ENCODE measurements at places on chromosomes 16 and 17. TPM values are rescaled to one million over a fixed set of nuclear protein-coding genes. Genes with fewer than 3 reads are reported as not detected.

DNA sequence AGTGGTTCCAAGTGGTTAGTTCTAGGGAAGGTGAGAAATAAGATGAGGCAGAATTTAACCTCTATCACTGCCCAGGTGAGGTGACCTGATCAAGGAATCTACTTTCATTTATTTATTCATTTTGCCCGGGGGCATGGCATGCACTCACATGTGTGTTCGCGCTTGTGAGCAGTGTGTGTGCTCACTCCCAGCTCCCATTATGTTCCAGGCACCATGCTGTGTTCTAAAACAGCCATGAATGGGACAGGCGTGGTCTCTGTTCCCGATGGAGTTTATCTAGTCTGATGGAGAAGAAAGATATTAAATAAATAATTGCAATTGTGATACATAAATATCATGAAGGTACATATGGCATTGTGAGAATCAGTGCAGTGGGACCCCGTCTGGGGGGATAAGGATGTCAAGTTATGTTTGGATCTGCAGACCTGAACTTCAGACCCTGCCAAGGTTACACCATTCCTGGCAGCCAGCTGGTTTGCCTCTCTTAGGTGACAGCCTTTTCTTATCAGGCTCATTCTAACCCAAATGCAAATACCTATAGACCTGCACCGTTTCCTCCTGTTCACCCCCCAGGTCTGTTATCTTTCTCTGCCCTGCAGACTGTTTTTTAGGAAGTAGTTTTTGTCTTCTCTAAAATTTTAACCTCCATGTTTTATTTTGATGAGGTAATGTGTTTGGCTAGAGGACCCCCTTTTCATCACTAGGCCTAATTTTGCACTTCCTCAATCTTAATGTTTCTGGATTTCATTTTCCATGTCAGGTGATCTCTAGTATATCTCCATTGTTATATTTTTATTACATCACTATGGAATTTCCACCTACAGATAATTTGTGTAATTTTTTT is 11.8 kb downstream of the CYB5B start:
- no peak for DNase-seq

DNA sequence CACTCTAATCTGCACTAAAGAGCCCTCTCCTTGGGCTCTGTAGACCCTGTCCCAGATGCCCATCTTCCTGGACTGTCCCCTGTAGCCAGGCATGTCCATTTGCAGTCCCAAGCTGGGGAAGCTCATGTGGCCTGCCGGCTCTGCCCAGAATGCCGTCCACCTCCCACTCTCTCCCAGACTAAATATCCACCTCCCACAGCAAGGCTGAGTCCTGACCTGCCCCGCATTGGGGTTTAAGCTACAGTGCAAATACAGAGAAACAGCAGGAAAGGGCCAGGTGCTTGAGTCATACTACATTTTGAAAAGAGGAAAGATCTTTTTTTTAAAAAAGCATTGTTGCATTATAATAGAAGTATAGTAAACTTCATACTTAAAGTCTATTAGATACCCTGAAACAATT is 3.0 kb downstream of the ST6GALNAC2 start:
- no peak for DNase-seq

GRCh38 chr17:73650617-73651200 is 6.5 kb upstream of the SDK2 start:
- no peak for DNase-seq

GRCh38 chr16:50938932-50939331 is 197.0 kb downstream of the CYLD start:
- DNase-seq = no peak

GRCh38 chr17:6713918-6714271 is 726 bp upstream of the SLC13A5 start:
- DNase-seq = no peak

DNA sequence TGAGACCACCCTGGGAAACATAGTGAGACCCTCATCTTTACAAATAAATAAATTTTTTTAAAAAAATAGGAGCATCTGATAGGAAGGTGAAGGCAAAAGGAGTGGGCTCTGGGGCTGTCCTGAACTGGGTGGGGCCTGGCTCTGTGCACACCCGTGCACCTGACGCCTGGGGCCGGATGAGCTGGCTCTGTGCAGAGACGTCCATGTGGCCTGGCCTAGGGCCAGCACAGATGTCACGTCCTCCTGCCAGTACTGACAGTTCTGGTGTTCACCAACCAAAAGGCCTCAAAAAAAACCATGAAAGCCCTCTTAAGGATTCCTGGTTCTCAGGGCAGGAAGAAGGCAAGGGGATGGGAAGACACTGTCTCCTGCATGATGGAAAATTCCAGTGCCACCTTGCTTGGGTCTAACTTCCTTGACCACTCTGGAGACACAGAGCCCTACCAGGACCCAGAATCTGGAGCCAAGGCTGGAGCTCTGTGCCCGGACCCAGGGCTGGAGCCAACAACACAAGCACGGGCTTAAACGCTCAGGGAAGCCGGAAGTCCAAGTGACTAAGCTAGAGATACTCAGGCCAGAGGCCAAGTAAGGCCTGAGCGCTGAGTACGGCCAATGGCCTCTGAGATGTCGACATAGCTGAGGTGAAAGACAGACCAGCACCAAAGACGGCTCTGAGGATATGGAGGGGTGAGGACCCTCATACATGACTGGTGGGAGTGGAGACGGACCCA is 32.9 kb downstream of the COPRS start:
- peak; percentile 11 for DNase-seq

DNA sequence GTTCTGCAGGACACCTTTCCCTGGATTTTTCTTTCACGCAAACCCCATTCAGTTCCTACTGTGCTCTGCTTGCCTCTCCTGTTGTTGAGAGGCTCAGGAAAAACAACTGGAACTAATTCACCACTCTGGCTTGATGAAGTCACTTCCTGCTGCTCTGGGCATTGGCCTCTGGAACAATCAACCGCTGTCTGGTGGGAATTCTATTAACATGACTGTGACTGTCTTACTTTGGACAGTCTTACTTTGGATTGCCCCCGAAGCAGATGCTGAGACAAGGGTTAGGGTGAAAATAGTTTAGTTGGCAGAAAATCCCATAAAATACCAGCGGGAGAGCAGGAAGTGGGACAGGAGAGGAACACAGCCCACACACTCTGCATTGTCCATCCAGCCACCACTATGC is 90.0 kb upstream of the HSBP1 start:
- DNase-seq = no peak

GRCh38 chr16:61944004-61944403 is 92.2 kb downstream of the CDH8 start:
- DNase-seq = no peak

DNA sequence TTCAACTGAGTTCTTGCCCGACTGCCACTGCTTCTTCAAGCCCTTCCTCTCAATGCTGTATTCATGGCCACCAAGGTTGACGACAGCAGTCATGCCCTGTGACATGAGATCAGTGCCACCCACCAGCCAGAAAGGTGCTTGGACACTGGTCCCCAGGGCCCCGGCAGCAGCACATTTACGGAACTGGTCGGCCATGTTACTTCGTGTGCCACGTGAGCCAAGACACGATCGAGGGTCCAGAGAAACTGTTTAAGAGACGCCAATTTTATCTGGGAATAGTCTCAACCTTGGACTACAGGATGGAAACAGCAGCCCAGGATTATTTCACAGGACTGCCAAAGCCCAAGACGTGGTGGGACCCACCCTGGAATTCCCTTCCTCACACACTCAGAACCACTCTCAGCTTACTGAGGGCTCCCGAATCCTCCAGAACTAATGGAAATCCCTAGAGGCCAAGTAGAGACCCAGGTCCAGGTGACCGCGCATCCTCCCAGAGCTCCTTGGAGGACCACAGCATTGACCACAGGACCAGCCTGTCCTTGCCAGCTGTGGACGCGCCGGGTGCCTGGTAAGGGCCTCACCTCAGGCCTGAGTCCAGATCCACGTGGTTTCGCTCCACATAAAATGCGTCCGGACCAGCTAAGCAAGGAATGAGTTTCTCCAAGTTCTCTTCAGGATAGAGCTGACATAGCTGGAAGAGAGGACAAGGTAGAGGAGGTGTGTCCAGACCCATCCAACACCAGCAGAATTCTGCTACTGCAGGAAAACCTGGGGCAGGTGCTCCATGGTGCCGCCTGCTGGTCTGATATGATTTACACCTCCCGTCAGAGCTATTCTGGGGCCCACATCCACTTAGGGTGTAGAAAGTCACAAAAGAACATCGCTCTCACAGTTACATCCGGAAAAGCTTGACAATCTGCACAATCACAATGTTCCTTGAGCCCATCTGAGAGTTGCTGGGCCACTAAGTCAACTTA is 28.2 kb downstream of the MAP1LC3B start:
- DNase-seq = no peak

GRCh38 chr17:8421571-8421970 is 14.1 kb upstream of the NDEL1 start:
- no peak for DNase-seq

DUS1L gene
- 124 TPM for total RNA-seq

ATAD5 gene
- 40.8 TPM for total RNA-seq

SDR42E2 gene
- not detected for total RNA-seq

LGALS9B gene
- total RNA-seq = not detected

UNC13D gene
- 106 TPM for total RNA-seq

PRKCB gene
- 57.5 TPM for total RNA-seq

SLFN12L gene
- 23.7 TPM for total RNA-seq

CD300LB gene
- not detected for total RNA-seq

KRT33B gene
- total RNA-seq = not detected

SOCS7 gene
- total RNA-seq = 21.8 TPM

All from activated CD4-positive, alpha-beta T cell treated with anti-CD3 and anti-CD28 coated beads for 36 hours (primary cell).